ENCODE measurements at places on chromosomes 3 and 15.

DNA sequence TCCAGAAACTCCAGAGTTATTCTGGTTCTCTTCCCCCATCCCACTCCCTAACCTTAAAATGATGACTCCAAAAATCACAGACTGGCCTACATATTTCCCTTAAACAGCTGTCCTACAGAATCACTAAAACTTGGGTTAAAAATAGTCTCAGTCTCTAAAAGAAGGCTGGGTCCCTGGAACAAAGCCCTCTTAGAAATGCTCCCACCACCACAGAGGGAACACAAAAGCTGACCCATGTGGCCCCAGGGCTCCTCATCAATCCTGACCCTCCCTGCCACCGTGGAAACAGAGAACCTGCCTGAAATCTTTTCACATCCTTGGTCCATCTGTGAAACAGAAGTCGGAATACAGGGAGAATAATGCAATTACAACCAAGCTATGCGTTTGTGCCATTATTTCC, 55.7 kb upstream of the DCLK3 start:
- no peak for DNase-seq

- no peak for DNase-seq
Observed at GRCh38 chr15:28900041-28900891, 14.5 kb downstream of the APBA2 start.

DNA sequence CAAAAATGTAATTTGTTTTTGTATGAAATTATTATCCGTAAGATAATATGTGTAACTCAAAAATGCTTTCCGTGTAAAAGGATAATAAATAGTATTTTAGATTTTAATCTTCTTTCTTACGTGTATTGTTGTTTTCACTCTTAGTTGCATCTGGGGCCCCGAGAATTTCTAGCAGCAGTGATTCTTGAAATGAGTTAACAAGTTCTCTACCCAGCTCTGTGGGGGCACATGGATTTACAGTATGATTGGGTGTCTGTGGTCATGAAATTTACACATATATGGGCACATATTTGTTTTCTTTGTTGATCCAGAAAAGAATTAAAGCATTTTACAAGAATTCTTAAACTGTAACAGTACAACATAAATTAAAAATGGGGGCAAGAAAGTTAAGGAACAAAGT, 145.9 kb upstream of the LRRFIP2 start:
- no peak for DNase-seq

DNA sequence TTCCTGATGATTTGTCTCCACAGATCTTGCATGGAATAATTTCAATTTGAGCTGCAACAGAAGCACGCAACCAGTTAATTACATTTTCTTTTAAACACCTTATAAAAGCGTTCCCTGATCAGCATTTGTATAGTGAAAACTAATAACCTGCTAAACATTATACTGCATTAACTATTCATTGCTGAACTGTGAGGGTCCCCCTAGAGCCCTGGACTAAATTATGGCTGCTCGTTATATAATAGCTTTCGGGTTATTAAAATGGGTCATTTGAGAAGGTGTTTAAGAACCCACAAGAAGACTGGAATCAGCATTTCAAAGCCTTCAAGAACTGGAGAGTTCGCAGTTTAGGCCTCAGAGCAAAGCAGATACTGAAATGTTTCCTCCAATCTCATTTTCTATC, 52.9 kb upstream of the ICE2 start:
- DNase-seq: no peak

- no peak for DNase-seq
Observed at GRCh38 chr3:116897382-116897781, 187.8 kb downstream of the TUSC7 start.

GRCh38 chr15:25937796-25938195, 74.7 kb upstream of the ATP10A start:
- DNase-seq: no peak

- peak; percentile 81 for DNase-seq
Observed at GRCh38 chr3:188788621-188789081, 383.1 kb upstream of the TPRG1 start.

GRCh38 chr3:159854500-159855124, 134.0 kb upstream of the IL12A start:
- DNase-seq: no peak

DNA sequence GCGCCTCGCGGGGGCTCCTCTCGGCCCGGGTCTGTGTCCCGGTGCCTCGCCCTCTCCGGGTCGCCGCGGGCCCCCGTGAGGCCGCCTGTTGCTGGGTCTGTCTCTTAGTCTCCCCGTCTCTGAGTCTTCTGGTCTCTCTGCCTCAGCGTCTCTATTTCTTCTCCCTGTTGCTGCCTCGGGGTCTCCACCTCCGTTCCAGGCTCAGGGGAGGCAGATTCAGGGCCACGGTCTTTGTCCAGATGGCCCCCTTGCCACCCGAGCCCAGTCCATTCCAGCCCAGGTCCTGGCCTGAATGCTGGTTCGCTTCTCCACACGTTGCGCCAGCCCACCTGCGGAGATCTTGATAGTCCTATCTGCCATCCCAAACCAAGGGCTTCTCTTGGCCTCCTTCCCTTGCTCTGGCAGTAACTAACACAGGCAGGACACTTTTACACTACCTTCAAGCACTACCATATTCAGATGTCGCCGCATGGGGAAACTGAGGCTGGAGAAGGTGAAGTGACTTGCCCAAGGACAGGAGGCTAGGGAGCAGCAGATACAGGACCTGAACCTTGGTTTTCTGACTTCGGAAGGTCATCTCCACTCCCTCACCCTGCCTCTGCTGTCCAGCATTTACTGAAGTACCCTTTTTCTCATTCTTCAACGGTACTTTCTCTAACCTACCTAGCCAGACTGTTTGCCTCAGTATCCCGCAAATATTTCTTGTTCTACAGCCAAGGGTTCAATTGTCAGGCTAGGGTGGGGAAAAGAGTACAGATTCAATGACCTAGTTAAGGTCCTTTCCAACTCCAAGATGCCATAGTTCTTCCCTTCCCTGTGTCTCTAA, 616 bp upstream of the IGDCC4 start:
- DNase-seq: no peak

DNA sequence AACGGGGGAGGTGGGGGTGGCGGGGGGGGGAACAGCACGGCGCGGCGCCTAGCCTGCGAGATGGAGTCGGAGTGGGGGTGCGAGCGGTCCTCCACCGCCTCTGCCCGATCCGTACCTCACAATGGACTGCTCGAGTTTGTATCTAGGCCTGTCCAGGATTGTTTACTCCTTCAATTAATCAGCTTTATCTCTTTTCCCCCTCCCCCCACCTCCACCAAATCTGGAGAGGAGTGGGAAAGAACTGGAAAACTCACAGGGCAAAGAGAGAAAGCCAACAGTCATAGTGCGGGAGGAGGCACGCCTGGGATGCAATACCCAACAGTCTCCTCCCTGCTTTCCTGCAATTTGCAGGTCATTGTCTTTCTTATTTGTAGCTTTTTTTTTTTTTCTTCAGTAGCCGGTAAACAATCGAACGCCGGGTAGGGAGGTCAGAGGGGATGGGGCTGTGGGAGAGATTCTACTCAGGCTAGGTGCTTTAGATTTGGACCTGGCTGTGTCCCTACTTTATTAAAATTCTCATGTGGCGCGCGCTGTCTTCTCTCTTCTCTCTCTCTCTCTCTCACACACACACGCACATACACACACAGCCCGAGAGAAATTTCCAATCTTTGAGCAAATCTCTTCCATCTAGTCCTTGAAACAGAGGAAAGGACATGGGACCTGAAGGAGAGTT, 6.9 kb upstream of the MEIS2 start:
- DNase-seq: no peak

DNA sequence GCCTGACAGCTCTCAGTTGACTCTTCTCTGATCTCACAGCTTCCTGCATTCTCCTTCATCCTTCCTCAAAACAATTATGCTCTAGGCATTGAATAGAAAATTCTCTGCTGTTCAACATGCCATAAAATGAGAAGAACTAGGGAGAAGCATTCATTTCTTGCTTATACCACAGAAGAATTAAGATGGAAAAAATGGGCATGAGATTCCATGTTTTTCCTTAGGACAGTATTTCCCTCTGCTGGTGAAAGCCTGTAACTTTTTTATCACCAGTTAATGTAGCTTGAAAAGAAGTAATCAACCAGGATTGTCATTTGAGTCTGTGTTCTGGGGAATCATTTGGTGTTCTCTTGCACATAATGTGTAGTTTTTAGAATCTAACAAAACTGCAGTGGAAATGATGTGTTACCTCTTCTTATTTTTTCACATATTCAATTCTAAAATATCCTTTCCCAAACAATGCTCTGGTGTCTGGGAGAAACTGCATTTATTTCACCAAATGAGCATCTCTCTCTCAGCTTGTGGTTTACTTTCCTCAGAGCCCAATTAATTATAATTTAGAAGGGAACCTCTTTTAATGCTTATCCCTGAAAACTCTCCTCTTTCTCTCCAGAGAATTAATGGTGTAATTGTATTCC, 92.8 kb upstream of the DCBLD2 start:
- no peak for DNase-seq

GRCh38 chr15:66646308-66646707, 55.7 kb upstream of the SMAD6 start:
- no peak for DNase-seq

DNA sequence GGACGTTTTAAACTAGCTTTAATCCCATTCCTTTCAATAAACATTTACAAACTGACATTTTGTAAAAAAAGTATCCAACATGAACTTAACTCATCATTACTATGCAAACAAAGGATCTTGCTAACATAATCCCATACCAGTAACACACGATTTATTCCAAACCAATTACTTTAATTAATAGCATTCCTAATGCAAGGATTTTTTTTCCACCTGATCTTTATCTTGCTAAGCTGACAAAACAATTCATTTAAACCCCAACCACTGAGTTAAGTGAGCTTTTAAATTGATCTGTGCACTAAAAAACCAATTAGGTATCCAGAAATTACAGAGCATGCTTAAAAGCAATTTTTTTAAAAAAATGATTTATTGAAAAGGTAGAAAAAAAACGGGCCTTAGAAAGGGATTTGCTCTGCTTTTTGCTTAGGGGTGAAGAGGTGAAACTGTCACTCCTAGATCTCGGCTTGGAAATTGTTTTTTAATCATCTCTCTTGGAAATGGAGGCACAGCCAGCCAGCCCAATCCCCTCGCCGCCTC, 1.2 kb downstream of the SH3BP5 start:
- DNase-seq: no peak

DNA sequence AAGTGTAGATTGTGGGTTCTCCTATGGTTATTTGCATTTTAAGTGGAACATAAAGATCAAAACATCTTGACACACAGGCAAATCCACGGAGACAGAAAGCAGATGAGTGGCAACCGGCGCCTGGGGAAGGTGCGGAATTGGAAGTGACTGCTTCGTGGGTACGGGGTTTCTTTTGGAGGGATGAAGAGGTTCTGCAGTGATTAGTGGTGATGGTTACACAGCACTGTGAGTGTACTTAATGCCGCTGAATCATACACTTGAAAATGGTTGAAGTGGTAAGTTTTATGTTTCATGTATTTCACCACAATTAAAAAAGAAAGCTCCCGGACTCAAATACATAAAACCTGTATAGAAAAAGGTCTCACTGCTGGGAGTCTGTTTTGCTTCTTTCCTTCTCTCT, 18.5 kb upstream of the VPS33B start:
- no peak for DNase-seq

- DNase-seq: no peak
Observed at GRCh38 chr3:123371859-123372685, 76.8 kb downstream of the ADCY5 start.

DNA sequence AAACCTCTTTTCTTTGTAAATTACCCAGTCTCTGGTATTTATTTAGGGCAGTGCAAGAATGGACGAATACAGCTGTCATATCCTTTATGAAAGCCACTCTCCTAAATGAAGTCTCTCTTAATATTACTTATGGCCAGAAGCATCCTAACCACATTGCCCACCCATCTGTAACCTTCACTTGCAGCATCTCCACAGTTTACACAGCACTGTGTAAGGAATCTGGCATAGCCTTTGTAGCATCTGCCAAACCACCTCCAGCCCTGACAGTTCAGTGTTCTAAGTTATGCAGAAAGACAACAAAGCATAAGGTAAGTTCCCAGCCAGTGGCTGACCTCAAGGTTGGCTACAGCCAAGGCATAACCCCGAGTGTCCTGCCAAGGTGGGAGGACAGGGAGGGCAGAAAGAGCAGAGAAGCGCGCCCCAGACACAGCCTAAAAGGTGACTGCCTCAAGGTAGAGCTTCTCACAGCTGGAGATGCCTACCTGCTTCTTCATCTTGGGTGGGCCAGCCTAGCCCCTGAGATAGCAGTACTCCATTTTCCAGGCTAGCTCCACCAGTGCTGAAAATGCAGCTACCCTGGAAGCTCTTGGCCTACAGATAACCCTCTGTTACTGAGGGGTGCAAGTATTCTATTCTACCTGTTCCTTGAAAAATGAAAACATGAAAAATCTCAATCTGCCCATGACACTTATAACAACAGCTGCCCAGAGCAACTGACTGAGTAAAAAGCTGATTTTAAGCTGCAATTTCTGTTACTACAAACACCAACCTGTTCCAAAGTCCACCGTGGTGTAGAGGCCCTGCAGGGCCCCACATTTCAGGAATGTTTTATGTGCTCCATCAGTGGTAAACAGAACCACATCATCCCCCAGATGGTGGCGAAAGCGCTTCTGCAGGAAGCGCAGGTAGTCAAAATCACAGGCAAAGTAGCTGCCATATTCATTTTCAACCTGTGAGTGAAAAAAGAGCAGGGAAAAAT, 39.3 kb downstream of the GLB1 start:
- DNase-seq: no peak

DNA sequence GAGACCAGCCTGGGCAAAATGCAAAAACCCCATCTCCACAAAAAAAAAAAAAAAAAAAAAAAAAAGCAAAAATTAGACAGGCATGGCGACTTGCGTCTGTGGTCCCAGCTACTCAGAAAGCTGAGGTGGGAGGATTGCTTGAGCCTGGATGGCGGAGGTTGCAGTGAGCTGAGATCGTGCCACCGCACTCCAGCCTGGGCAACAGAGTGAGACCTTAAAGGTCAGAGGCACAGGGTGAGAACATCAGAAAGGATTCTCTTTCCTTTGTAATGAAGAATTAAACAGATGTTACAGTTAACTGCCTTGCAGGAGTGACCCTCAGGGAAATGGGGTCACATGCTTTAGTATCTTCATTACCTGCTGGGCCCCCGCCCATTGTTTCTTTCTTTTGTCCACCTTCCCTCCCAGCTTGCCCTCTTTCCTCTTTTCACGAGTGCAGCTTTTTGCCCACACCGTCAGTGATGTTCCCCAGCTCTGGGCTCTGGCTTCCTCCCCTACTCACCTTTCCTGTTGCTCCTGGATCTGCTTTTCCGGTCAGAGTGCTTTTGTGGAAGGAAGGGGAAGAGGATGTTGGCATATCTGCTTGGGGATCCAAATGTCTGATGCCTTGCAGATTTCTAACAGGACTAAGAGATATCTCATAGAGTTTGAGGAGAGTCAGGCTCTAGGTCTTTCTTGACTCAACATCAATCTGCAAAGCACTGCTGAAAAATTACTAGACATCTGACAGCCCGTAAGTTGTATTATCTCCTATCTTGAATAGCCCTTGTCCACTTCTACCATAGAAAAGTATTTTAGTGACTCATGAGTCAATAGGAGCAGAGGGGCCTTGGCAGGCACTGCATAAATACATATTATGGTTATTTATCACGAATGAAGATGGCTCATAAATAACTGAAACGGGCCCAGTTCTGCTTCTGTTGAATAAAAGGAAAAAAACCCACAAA, 35.6 kb upstream of the NDUFB4 start:
- no peak for DNase-seq

Data from activated naive CD4-positive, alpha-beta T cell treated with anti-CD3 and anti-CD28 coated beads, Interleukin-2, amount 50 U/mL, for 16 hours (primary cell).